ENCODE measurements at places on chromosomes 12 and 14. TPM values are rescaled to one million over a fixed set of nuclear protein-coding genes. Genes with fewer than 3 reads are reported as not detected.

Gene CCDC196
- not detected for total RNA-seq

- no peak for DNase-seq
These were observed 28.9 kb downstream of the ANO6 start for GRCh38 chr12:45244561-45245343.

DNA sequence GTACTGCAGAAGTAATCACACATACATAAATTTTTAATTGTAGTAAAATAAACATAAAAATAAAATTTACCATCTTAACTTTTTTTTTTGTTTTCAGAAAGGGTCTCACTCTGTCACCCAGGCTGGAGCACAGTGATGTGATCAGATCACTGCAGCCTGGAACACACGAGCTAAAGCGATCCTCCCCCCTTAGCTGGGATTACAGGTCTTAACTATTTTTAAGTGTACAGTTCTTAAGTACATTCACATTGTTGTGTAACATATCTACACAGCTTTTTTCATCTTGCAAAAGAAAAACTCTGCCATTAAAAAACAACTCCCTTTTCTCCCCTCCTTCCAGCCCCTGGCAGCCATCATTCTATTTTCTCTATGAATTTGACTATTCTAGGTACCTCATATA is 92.3 kb downstream of the PPP1R12A start:
- no peak for DNase-seq

- DNase-seq, result no peak
These were observed 130.8 kb downstream of the PHLDA1 start for GRCh38 chr12:75900781-75901254.

Gene GNG2
- total RNA-seq, result not detected

Gene LRIG3
- 0.58 TPM for total RNA-seq

Gene SLC8A3
- not detected for total RNA-seq

- peak; percentile 41 for DNase-seq
These were observed at the start of gene LGALS3 for GRCh38 chr14:55129086-55129427. Gene LGALS3, plus strand, starts transcription at chr14:55129252. Its CDS starts 8,122 bp downstream, at chr14:55137374.

- DNase-seq, result peak; percentile 87
These were observed 8.7 kb downstream of the RHOJ start for GRCh38 chr14:63212776-63213500.

DNA sequence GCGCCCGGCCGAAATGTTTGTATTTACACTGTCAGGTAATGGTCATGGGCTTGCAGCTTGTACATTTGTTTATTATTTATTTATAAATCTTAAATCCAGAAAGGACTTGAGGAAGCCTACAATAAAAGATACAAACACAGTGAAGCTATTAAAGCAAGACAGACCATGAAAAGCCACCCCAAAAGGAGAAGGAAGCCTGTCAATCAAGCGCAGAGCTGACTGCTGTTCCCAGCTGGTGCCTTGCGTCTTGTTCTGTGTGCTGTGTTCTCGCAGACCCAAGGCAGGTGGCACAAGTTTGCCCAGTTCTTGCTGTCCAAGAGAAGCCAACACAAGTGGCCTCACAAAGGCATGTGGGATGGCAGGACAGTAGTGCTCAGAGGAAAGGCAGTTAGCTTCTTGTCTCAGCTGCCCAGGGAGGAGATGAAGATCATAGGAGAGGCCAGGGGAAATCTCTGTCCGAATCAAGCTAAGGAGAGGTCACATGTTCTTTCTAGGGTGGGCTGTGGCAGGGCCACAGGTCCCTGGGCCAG is 73.2 kb downstream of the SLC25A47 start:
- no peak for DNase-seq

DNA sequence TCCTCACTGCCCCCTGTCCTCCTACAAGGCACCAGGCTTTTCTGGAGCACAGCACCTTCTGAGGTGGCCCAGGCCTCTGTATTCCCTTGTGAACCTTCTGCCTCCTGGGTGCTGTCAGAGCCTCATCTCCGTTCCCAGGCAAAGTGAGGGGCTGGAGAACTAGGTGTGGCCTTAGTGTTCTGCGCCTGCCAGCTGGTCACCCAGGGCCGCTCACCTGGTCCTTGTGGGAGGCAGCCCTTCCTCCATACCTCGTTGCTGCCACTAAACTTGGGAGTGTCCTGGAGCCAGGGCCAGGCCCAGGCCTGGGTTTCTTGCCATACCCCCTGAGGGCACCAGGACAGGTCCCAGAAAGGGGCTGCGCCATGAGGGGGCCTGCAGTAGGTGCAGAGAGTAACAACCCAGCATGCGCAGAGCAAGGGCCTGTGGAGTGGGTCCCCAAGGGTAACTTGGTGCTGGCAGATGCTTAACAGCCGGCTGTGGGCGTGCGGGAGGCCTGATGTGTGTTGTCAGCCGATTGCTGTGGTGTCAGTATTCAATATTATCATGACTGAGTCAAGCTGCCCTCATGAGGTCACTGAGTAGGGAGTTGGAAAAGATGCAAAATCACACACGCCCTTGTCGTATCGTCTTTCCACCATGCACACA is 17.1 kb downstream of the OTUB2 start:
- DNase-seq, result no peak

- DNase-seq, result no peak
These were observed 33.0 kb downstream of the SCFD1 start for GRCh38 chr14:30655124-30655523.

Gene CLEC12A
- total RNA-seq, result not detected

DNA sequence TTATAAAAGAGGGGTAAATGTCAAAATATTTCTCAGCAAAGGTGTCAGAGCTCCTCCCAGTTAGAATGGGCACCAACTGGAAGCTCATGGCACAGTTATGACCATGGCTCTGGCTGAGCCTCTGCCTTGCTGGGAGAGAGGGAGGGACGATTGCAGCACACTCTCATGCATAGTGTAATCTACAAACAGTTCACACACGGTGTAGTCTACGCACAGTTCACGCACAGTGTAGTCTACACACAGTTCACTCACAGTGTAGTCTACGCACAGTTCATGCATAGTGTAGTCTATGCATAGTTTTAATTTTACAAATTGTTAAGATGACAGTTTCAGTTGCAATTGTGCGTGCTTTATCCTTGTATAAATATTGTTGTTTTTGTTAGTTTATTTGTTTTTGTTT is 1474.6 kb upstream of the TMEM132C start:
- no peak for DNase-seq

Gene VWF
- total RNA-seq, result 0.06 TPM

DNA sequence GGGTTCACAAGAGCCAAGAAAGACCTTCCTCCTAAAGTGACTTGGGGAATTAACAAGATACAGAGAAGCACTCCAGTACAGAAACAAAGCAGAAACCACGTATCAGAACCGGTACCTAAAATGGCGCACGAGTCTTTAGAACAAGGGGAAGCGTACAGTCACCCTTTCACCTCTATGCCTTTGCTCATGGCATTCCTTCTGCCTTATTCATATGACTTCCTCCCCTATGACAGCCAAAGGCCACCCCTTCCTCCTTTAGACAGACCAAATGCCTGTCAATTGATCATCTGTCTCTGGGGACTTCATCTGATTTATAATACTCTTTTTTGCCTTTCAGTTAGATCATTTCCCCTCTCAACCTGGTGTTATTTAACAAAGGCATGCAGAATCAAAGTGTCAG is 89.5 kb upstream of the OSBPL8 start:
- no peak for DNase-seq

GRCh38 chr12:75482646-75483045 is 2.1 kb downstream of the GLIPR1 start:
- no peak for DNase-seq

- no peak for DNase-seq
These were observed 4.3 kb downstream of the NAP1L1 start for GRCh38 chr12:76080017-76080728.

DNA sequence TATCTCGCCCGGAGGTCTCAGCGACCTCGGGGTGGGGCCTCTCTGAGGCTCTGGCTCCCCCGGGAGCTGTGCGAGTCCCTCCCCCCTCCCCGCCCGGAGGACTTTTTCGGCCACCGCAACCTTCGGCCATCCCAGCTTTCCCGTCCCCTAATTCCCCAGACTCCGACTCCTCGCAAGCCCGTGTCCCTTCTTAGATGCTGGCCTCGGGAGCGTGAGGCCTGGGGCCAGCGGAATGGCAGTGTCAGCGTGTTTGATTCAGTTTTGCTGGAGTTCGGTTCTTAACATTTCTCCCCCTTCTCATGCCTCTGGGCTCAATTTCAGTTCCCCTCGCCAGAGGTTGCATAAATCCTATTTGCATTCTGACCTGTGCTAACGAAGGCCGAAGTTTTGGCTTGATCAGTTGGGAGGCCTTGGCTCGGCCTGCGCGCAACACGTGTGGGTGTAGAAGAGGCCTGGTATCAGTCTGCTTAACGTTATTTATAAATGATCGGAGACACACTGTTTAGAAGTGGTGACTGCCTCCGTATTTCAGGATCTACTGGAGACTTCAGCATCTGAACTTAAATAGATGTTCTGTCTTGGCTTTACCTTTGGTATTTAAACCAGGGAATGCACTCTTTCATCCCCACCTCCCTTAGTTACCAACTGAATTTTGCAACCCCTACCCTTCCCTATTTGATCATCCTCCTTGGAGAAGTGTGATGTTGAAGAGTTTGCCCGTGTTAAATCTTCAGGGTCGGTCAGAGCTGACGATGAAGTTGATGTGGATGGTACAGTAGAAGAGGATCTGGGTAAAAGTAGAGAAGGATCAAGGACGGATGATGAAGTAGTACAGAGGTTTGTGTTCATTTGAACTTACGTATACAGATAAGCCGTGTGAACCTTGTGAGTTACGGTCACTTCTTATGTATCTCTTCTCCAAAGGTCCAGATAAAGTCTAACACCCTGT is 851 bp downstream of the HSP90B1 start:
- DNase-seq, result peak; percentile 20

Gene TRAF3
- 45.5 TPM for total RNA-seq

DNA sequence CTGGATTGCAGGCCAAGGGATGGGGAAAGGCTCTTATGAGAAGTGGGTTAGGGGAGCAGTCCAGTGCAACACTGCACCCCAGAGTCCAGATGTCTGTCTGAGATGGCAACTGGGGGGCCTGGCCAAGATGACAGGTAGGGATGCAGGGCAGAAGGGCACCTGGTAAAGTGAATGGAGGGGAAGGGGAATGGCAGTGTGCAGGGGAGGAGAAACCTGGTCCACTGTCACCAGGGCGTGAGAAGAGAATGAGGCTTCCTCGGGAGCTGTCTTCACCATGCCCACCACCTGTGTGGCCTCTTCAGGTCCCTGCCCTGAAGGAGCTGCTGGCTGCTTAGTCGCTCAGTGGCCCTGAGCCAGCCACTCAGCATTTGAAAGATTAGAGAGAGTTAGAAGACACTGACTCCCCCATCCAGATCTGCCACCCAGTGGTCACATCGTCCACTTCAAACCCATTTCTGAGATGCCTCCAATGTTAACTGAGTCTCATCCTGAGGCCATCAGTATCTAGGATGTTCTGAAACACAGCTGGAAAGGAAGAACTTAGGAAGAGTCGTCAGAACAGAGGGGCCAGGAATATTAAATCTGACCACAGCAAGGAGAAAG is 57.3 kb downstream of the PLEKHG3 start:
- DNase-seq, result no peak

DNA sequence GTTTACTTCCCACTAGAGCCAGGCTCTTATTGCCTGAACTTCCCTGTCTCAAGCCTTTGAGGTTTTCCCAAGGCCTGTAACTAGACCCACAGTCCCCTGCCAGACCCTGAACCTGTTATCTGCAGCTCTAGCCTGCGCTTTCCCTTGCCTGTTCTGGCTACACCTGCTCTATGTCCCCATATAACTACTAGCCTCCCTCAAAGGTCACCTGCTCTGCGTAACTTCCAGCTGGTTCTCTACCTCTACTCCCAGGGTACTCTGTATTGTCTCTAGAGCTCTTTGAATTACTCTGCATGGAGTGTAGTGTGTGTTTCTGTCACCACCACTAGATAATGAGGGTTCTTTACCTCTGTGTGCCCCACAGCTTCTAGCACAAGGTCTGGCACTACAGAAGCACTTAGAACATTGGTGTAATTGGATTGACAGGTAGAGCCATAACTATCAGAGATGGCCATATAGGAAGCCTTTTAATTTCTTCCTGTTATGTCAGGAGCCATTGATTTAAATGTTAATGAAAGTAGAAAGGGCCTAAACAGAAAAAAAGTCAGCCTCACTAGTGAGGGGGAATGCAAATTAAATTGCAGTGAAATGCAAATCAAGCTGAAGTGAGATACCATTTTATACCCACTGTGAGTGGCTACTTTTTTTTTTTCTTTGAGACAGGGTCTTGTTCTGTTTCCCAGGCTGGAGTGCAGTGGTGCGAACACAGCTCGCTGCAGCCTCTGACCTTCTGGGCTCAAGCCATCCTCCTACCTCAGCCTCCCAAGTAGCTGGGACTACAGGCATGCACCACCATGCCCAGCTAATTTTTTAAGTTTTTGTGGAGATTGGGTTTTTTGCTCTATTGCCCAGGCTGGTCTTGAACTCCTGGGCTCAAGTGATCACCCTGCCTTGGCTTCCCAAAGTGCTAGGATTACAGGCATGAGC is 47.8 kb downstream of the EID3 start:
- DNase-seq, result no peak

Gene KRT78
- not detected for total RNA-seq

Gene NFATC4
- total RNA-seq, result 45.5 TPM

Gene TAS2R19
- not detected for total RNA-seq

GRCh38 chr12:64446295-64446694 is 5.6 kb upstream of the TBK1 start:
- no peak for DNase-seq

DNA sequence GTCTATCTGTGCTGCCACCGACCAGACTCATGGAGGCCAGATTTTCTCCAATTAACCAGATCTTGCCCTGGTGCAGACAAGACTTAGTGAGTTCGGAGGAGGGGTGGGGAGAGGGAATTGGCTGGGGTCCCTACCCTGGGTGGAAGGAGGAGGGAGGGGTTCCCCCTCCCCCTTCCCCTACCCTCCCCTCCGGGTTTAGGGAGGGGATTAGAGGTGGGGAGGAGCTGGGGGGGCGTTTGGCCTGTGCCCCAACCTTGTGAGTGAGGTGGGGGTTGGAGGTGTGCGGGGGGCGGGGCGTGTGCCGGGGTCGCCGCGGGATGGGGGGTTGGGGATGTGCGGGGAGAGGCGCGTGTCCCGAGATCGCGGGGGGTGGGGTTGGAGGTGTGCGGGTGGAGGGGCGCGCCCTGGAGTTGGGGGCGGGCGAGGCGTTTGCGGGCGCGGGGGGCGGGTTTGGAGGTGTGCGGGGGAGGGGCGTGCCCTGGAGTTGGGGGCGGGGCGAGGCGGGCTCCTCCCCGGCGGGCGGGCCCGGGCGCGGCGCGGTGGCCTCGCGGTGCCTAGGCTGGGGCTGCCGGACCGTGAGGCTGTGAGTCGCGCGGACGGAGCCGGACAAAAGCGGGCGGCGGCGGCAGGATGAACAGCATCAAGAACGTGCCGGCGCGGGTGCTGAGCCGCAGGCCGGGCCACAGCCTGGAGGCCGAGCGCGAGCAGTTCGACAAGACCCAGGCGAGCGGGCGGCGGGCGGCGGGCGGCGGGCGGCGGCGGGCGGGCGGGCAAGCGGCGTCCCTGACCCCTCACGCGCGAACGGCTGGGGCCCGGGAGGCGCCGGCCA is at the start of gene HIP1R:
Gene HIP1R, plus strand, starts transcription at position 537 of the 829 bp plus-strand sequence. Its CDS starts 94 bp downstream, at position 631.
- peak; percentile 34 for DNase-seq

Gene TAS2R8
- 1.6 TPM for total RNA-seq

DNA sequence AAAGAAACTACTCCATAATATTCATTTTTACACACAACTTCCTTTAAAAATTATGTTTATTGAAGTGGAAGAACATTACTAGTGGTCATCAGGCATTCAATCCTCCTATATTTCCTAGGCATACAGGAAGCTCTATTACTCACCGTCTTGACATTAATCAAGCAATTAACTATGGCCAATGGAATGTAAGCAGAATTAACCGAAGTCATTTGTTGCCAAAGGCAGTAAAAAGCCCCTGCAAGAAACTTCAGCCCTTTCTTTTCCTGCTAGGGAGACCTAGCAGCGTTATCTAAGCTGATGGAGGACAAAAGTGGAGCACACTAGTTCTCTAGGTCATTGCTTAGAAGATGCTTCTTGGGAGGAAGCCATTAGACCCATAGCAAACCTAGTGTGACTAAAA is 399.6 kb downstream of the KCNH5 start:
- DNase-seq, result no peak

- no peak for DNase-seq
These were observed 16.5 kb downstream of the SELPLG start for GRCh38 chr12:108616941-108617858.
